Aorta (tissue), 5 donors: ENCODE measurements at places on chromosomes 4 and X.
A peak's percentile ranks its signal among the peaks of the same experiment; 100 is the strongest.

GRCh38 chr4:121077496-121077895, 5.2 kb upstream of the NDNF start:
- DNase-seq = no peak
- H3K4me3 ChIP-seq = no peak overlapping the region
- no peaks in the 10 kb centered on the region for H3K4me1 ChIP-seq
- H3K27ac ChIP-seq = no peak overlapping the region
- H3K27me3 ChIP-seq = no peaks in the 10 kb centered on the region

DNA sequence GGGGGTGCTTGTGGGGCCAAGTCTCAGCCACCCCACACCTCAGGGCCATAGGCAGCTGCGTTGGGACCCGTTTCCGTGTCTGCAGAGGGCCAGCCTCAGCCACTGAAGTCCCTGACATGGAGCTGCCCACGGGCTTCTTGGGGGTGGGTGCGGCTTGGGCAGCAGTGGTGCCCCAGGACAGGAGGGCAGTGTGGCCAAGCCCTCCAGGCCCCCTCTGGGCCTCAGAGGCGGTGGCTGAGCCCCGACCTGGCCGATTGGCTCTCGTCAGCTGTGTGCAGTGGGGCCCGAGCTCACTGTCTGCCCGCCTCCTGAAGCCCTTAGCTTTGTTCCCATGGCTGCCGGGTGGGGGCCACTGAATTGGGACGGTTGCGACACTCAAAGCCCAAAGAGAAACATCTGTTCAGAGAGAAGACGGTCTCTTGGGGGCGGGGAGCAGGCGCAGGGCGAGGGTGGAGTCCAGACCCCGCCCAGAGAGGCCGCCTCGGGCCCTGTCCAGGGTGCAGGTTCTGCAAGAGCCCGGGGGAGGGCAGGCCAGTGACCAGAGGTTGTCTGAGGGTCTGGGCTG, 9.1 kb downstream of the FGFR3 start:
- no peak for DNase-seq
- no peak overlapping the region for H3K27ac ChIP-seq
- no peaks in the 10 kb centered on the region for H3K27me3 ChIP-seq
- H3K4me1 ChIP-seq = no peaks in the 10 kb centered on the region
- no peaks in the 10 kb centered on the region for H3K36me3 ChIP-seq
- no peak overlapping the region for H3K4me3 ChIP-seq

GRCh38 chrX:31435592-31435991, 363.8 kb upstream of the FTHL17 start:
- H3K4me1 ChIP-seq = no peaks in the 10 kb centered on the region
- no peaks in the 10 kb centered on the region for H3K27me3 ChIP-seq
- no peak overlapping the region for H3K27ac ChIP-seq
- H3K4me3 ChIP-seq = no peak overlapping the region
- no peak for DNase-seq

- no peaks in the 10 kb centered on the region for H3K4me1 ChIP-seq
- H3K4me3 ChIP-seq = no peak overlapping the region
- no peaks in the 10 kb centered on the region for H3K27me3 ChIP-seq
- H3K27ac ChIP-seq = no peak overlapping the region
- no peak for DNase-seq
- H3K36me3 ChIP-seq = no peaks in the 10 kb centered on the region
These were observed 94.7 kb downstream of the BCOR start for GRCh38 chrX:40003071-40003427.

DNA sequence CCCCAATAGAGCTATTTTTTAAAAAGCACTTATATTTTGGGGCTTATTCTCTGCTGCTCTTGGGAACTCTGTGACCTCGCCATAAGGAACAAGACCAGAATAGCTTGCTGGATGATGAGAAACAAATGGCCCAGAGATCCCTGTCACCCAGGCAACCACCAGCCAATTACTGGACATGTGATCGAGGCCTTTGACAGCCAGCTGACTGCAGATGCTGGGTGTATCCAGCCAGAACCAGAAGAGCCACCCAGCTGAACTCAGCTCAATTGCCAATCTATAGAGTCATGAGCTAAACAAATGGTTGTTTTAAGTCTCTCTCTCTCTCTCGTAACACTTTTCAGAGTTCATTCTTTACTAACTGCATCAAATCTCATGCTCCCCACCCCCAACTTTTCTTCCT, 24.4 kb upstream of the CITED1 start:
- no peak for DNase-seq
- H3K27ac ChIP-seq = no peak overlapping the region
- H3K36me3 ChIP-seq = no peaks in the 10 kb centered on the region
- no peaks in the 10 kb centered on the region for H3K27me3 ChIP-seq
- H3K4me1 ChIP-seq = no peaks in the 10 kb centered on the region
- no peak overlapping the region for H3K4me3 ChIP-seq

DNA sequence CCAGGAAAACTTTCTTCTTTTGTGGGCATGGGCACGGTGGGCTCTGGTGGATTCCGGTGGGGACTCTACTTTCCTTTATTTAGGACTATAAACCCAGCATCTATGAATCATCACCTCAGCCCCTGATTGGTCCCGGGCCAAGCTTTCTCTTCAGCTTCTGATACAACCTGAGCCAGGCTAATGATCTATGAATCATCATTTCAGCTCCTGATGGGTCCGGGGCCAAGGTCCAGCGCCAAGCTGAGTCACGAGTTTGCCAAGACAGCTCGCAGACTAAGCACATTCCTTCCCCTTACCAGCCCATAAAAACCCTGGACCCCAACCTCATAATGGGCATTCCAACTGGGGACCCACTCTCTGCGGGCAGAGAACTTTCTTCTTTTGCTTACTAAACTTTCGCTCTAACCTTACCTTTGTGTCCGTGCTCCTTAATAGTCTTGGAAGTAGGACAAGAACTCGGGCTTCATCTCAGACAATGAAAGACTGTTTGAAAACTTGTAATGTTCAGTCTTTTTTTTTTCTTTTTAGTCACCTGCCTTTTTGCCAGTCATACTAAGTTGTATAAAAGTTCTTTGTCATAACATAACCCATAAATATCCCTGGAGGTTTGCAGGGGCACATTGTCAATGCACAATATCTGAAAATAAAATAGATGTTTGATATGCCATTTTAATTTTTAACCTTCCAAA, 904.9 kb upstream of the EPHA5 start:
- H3K4me1 ChIP-seq = no peaks in the 10 kb centered on the region
- H3K27ac ChIP-seq = no peak overlapping the region
- no peaks in the 10 kb centered on the region for H3K36me3 ChIP-seq
- H3K27me3 ChIP-seq = no peaks in the 10 kb centered on the region
- no peak overlapping the region for H3K4me3 ChIP-seq
- DNase-seq = peak; percentile 82

DNA sequence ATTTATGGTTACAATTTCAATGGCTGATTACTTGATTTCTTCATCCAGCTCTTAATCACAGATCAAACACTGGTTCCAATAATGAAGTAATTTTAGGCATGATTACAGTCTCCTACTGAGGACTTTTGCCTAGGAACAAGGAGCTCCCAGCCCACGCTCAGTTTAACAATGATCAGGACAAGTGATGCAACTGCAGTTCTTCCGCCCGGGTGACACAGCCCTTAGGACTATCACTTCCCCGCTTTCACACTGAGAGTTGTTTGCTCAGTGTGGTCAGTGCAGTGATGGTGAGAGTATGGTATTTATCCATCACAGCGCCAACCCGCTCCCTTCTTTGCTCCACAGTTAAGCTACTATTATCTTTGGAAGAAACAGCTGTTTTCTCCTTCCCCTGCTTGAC, 203.2 kb upstream of the MBNL3 start:
- DNase-seq = no peak
- no peaks in the 10 kb centered on the region for H3K4me1 ChIP-seq
- no peak overlapping the region for H3K4me3 ChIP-seq
- peaks cover 3% of the 10 kb centered on the region for H3K27me3 ChIP-seq
- no peak overlapping the region for H3K27ac ChIP-seq

DNA sequence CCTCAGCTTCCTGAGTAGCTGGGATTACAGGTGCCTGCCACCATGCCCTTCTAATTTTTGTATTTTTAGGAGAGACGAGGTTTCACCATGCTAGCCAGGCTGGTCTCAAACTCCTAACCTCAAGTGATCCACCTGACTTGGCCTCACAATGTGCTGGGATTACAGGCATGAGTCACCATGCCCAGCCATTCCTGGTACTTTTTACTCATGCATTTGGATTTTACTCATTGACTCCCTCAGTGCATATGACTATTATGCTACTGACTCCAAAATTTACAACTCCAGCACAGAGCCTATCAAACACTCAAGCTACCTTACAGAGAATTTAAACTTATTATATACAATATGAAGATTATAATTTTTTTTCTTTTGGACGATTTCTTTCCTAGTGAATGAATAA, 199.9 kb downstream of the CXXC4 start:
- no peak overlapping the region for H3K27ac ChIP-seq
- H3K4me3 ChIP-seq = no peak overlapping the region
- no peak for DNase-seq
- H3K36me3 ChIP-seq = no peaks in the 10 kb centered on the region
- H3K4me1 ChIP-seq = no peaks in the 10 kb centered on the region

GRCh38 chrX:102599084-102599950, at the start of gene ARMCX5:
ARMCX5 (plus strand) TSS chrX:102599515; CDS start chrX:102602142, 2,627 bp downstream.
- no peaks in the 10 kb centered on the region for H3K27me3 ChIP-seq
- no peaks in the 10 kb centered on the region for H3K4me1 ChIP-seq
- peak within 1 kb of the TSS; percentile 93 for H3K4me3 ChIP-seq

DNA sequence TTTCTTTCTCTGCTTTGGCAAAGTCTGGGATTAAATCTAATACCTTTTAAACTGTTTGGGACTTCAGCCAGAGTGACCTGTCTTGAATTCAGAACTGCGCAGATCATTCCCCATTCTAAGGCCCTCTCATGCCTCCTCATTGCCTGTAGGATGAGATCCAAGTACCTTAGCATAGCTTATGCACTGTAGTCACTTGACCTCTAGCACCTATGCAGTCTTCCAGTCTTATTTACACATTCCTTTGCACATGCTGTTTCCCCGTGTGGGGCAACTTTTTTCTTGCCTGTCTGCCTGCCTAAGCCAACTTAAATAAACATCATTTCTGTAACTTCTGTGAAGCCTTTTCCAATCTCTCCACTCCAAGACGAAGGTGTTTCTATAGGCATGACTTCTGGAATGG, 68.4 kb downstream of the AR start:
- H3K27ac ChIP-seq = no peak overlapping the region
- H3K27me3 ChIP-seq = no peaks in the 10 kb centered on the region
- H3K4me3 ChIP-seq = no peak overlapping the region
- no peaks in the 10 kb centered on the region for H3K36me3 ChIP-seq
- DNase-seq = no peak

DNA sequence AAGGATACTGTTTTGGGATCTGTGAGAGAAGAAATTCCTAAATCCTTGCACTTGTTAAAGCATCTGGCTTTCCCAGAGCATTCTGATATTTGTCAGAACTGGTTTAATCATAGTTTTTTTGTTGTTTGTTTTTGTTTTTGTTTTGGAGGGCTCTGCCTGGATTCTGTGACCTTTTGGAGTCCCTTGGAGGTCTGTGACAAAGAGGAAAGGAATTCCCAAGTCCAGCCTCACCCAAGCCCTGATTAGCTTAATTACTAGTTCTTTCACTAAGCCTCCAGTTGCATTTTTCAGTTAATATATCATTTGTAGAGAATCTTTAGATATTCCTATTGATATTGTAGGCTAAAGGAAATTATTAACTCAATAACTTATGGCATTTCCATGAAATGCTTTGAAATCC, 711 bp downstream of the ACE2 start:
- no peak overlapping the region for H3K27ac ChIP-seq
- no peak for DNase-seq
- H3K4me3 ChIP-seq = no peak overlapping the region
- H3K4me1 ChIP-seq = no peaks in the 10 kb centered on the region
- H3K36me3 ChIP-seq = no peaks in the 10 kb centered on the region
- no peaks in the 10 kb centered on the region for H3K27me3 ChIP-seq

GRCh38 chr4:76003035-76003434, 4.3 kb downstream of the CXCL9 start:
- H3K27ac ChIP-seq = no peak overlapping the region
- H3K4me1 ChIP-seq = no peaks in the 10 kb centered on the region
- DNase-seq = no peak
- H3K4me3 ChIP-seq = no peak overlapping the region

DNA sequence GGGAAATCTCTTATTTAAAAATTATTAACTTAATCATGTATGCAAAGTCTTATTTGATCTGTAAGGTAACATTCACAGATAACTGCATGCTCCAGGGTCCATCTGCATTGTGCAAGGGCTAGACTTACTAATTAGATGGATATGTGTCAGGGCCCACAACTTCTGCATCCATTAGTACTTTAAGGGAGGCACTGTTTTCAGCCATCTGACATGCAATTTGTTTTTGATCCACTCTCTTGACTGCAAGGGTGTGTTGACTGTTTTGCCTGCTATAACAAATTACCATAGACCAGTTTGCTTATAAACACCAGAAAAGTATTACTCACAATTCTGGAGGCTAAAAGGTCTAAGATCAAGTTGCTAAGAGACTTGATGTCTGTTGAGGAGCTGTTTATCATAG, 542.1 kb upstream of the HS3ST1 start:
- H3K36me3 ChIP-seq = no peaks in the 10 kb centered on the region
- no peak for DNase-seq
- H3K4me1 ChIP-seq = no peaks in the 10 kb centered on the region
- H3K4me3 ChIP-seq = no peak overlapping the region
- no peaks in the 10 kb centered on the region for H3K27me3 ChIP-seq

GRCh38 chr4:142354041-142354440, 492.1 kb downstream of the INPP4B start:
- DNase-seq = no peak
- H3K27me3 ChIP-seq = no peaks in the 10 kb centered on the region
- H3K4me3 ChIP-seq = no peak overlapping the region
- H3K36me3 ChIP-seq = no peaks in the 10 kb centered on the region
- peak overlapping the region; percentile 6 for H3K27ac ChIP-seq
- H3K4me1 ChIP-seq = peaks cover 6% of the 10 kb centered on the region

DNA sequence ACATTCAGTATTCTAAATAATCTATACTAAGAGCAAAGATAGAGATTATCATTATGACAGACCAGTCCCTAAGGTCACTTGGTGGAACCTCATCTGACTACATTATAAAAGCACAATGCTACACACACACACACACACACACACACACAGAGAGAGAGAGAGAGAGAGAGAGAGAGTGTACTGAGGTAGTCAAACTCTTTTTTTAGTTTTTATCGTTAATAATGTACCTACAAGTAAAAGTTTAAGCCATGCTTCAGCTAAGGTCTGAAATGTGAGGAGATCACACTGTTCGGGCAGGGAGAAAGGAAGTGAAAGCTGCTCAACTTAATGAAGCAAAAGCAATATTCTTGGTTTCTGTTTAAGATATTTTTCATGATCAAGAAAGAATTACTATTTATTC, 75.8 kb upstream of the CCDC160 start:
- DNase-seq = no peak
- H3K27ac ChIP-seq = no peak overlapping the region
- no peaks in the 10 kb centered on the region for H3K4me1 ChIP-seq
- no peak overlapping the region for H3K4me3 ChIP-seq

GRCh38 chrX:24425806-24426205, 39.3 kb upstream of the PDK3 start:
- no peak overlapping the region for H3K4me3 ChIP-seq
- no peak for DNase-seq
- no peaks in the 10 kb centered on the region for H3K27me3 ChIP-seq
- peaks cover 2% of the 10 kb centered on the region for H3K4me1 ChIP-seq

- H3K4me1 ChIP-seq = no peaks in the 10 kb centered on the region
- no peaks in the 10 kb centered on the region for H3K36me3 ChIP-seq
- H3K27ac ChIP-seq = no peak overlapping the region
These were observed 96.9 kb upstream of the GPRIN3 start for GRCh38 chr4:89404530-89404929.

- DNase-seq = no peak
- H3K36me3 ChIP-seq = no peaks in the 10 kb centered on the region
- no peaks in the 10 kb centered on the region for H3K27me3 ChIP-seq
- no peak overlapping the region for H3K4me3 ChIP-seq
- H3K4me1 ChIP-seq = no peaks in the 10 kb centered on the region
These were observed 49.7 kb downstream of the TMLHE start for GRCh38 chrX:155563099-155563498.
